ENCODE measurements at places on chromosomes 12 and 14.

DNA sequence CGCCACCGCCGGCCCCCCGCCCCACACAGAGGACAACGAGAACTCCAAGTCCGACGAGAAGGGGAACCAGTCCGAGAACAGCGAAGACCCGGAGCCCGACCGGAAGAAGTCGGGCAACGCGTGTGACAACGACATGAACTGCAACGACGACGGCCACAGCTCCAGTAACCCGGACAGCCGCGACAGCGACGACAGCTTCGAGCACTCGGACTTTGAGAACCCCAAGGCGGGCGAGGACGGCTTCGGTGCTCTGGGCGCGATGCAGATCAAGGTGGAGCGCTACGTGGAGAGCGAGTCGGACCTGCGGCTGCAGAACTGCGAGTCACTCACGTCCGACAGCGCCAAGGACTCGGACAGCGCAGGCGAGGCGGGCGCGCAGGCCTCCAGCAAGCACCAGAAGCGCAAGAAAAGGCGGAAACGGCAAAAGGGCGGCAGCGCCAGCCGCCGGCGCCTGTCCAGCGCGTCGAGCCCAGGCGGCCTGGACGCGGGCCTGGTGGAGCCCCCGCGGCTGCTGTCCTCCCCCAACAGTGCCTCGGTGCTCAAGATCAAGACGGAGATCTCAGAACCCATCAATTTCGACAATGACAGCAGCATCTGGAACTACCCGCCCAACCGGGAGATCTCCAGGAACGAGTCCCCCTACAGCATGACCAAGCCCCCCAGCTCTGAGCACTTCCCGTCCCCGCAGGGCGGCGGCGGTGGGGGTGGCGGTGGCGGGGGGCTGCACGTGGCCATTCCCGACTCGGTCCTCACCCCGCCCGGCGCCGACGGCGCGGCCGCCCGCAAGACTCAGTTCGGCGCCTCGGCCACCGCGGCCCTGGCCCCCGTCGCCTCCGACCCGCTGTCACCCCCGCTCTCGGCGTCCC lies 150.9 kb downstream of the EGLN3 start:
- DNase-seq: no peak

GRCh38 chr12:57033431-57033830 lies 16.5 kb downstream of the MYO1A start:
- no peak for DNase-seq

DNA sequence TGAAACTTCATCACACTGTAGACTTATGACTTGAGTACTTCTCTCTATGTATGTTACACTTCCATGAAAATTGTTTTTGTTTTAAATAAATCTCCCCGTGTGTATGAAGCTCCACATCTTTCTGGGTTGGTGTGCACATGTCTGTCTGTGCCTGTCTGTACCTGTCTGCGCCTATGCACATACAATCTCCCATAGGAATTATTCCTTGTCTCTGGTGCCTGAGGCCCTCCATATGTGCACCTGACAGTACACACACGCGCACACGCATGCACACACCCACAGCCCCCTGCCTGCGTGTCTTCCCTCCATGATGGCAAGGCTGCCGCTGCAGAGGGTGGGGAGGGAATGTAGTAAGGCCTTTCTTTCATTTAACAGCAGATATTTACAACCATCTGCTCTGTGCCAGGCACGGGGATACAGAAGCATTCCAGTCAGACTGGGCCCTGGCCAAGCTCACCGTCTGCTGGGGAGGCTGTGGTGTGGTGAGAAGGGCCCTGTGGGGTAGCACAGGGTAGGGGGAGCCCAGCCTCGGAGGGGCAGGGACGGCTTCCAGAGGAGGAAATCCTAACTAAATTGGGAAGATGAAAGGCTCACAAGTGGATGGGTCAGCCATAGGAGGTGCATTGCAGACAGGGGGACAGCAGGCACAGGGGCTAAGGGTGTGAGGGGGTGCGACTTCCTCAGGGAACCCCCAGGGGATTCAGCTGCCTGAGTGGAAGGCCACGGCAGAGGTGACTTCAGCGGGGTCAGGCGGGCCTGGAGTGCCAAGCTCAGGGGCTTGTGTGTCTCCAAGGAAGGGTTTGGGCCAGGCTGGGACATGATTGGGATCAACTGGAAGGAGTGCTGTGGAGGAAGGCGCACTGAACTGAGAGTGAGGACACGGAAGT lies 26.1 kb downstream of the KRT8 start:
- no peak for DNase-seq

DNA sequence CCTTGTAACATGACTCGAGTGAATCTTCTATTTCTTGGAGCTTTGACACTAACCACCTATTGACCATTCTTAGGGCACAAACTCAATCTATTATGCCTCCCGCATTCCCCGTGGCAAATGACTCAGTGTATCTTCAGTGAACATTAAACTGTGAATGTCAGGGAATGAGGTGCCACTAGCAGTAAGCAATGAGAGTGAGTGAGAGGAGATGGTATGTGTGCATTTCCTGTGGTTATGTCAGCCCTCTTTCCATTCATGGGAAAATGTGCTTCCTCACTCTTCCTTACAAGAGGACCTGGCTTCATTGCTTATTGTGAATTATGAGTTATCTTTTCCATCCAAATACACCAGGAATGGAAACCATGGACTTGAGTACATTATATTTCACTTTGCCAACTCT lies 229.2 kb downstream of the EMP1 start:
- DNase-seq: no peak

DNA sequence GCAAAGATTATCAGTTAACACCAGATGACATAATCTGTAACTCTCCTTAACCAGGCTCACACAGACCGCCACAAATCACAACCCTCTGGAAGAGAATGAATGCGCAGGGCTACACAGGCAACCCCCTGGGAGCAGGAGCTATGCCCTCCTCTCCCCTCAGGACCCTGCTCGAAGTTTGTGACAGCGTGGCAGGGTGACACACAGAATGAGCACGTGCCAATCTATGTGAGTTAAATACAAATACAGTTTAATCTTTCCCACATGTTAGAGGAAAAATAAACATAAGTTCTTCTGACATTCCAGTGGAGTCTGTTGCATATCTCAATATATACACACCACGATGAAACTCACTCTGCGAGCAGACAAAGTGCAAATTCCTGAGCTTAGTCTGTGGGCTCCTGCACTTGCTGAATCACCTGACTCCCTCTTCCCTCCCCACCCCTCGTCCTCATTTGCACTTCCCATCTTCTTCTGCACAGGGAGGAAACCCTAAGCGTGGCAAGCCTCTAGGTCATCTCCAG lies 37.6 kb downstream of the BCAT1 start:
- no peak for DNase-seq

- no peak for DNase-seq
Observed at GRCh38 chr14:59538936-59539335, 37.7 kb downstream of the CCDC175 start.

DNA sequence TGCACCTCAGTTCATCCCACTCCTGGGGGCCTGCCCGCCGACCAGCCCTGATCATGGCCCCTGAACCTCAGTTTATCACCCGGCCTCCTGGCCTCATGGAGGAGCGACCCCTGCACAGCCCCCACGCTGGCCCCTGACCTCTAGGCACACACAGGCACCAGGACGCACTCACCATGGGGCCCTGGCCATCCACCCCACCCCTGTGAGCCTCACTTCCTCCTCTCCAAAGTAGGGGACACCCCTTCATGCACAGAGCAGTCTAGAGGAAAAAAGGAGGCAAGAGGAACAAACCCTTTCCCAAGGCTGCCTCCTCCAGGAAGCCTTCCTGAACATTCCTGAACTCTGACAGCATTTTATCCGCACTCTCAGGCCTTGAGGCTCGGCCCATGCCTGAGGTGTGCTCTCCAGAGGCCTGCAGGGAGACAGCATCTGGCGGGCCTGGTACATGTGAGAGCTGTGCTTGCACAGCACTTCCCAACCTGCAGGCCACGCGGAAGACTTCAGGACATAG lies 39.4 kb downstream of the CCNK start:
- no peak for DNase-seq

DNA sequence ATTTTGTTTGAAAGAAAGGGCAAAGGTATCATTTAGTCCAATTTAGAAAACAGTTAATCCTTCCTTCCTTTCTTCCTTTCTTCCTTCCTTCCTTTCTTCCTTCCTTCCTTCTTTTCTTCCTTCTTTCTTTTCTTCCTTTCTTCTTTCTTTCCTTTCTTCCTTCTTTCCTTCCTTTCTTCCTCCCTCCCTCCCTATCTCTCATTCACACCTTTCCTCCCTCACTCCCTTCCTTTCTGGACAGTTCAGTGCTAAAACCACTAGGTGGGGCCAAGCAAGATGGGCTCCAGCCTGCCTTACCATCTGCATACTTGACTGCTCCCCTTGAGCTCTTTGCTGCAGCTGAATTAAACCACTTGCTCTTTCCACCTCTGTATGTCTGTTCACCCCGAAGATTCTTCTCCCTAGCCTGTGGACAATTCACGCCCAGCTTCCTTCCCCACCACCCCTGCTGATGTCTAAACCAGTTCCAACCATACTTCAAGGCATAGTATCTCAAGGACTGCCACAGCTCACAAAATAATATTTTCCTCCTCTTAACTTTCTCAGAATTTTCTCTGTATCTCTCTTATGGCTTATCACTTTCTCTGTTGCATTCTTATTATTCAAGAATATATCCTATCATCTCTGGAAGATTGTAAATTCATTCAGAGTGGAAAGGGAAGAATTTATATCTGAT lies 78.0 kb downstream of the DBX2 start:
- no peak for DNase-seq

- DNase-seq: no peak
Observed at GRCh38 chr14:89187501-89187900, 229.5 kb downstream of the FOXN3 start.

DNA sequence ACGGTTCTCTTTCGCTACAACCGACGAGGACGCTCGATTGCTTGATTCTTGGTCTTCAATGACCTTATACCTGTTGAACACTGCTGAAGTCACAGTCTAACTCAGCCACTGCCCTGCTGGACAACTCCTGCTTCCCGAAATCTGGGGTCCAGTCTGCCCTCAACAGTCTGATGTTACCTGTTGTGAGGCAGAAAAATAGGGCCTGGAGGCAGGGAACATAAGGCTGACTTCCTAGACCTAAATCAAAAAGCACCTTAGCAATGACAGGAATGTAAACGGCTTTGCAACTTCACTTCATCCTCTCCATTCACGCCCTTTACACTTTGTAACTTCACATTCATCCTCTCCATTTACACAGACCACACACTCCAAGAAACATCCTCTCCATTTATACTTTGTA lies 597 bp upstream of the GLTP start:
- no peak for DNase-seq

GRCh38 chr14:68018598-68018997 lies 199.0 kb downstream of the RAD51B start:
- no peak for DNase-seq

GRCh38 chr14:62030387-62030786 lies 268.2 kb downstream of the SNAPC1 start:
- DNase-seq: no peak

- DNase-seq: no peak
Observed at GRCh38 chr14:57364659-57365450, 25.5 kb upstream of the NAA30 start.

DNA sequence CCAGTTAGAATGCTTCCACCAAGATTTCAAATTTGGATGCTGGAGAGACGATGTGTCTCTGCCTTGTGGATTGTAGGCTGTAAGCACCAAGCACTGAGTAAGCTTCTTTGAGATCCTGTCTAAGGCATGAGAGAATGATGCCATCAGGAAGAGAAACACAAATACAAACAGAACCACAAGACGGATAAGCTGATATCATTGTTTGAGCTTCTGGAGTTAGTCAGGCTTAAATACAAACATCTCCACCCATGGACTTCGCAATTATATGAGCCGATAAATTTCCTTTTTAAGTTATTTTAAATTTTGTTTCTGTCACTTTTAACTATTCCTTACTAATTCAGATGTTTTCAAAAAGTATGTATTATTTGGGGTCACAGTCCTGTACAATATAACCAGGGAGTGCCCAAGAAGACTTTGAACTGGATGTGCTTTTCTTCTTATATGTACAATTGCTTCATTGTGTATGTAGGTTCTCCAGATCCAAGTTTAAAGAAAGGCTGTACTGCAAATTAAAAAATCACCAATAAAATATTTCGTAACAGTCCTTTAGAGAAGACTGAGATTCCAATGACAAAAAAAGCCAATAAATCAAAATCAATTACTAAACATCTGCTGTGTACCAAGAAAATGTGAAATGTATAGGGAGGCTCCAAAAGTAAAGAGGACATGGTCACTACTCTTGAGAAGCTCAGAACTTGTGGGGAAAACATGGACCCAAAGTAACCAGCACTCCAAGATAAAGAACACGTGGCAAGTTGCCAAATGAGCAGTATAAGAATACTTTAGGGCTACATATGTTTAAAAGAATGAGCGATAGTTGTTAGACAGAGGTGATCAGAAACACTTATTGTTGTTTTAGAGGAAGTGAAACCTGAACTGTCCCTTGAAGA lies 274.1 kb downstream of the ADAMTS20 start:
- no peak for DNase-seq

GRCh38 chr14:83975841-83976770 lies 1553.8 kb upstream of the FLRT2 start:
- DNase-seq: no peak

- no peak for DNase-seq
Observed at GRCh38 chr14:56085471-56085870, 32.7 kb upstream of the PELI2 start.

DNA sequence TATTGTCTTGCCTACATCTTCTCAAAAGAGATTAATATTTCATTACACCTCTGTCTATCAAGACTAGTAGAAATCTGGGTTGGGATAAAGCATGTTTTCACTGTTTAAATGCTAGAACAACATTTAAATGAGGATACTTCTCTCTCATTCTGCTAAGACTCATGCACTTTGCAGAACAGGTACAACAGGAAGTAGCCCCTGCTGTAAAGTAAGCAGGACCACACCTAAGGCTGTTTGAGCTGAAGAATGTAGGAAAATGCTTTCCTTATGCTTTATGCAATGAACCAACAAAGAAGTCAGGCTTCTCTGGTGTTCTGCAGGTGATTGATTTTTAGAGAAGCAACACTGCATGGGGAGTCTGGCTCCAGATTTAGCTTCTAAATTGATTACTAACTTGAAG lies 89.4 kb downstream of the PAX9 start:
- DNase-seq: no peak

DNA sequence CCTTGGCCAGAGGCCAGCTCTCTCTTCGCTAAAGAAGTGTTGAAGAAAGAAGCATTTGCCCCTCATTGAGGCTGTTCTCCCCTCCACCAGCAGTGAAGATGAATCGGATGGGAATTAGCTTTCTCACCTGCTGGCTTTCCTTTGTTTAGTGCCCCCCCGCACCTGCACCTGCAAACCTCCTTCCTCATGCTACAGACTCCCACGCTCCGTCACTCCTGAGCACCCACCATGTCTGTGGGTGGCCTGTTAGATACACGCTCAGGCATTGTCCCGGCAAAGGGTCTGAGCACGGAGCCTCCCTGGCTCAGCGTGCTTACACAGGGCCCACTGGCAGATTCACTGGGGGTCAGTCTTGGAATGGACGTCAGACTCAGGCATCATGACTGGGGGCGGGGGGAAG lies 121.6 kb downstream of the GLT1D1 start:
- DNase-seq: no peak

DNA sequence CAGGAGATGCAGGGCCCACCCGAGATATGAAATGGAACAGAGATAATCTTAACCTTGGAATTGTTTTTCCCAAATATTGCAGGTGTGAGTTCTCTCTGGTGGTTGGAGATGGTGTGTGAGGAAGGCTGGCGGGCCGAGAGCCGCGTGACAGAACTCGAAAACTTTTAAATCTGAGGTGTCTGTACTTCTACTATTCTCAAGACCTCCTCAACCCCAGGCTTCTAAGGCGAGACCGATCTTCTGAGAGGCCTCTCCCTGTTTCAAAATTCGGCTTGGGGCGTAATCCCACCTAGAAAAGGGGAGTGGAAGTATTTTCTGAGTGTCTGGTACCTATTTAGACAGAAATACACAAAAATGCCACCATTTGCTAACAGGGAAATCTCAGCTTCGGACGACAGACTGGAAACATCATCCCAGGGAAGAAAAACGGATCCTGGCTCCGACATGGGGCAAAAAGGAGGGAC lies 611 bp downstream of the SARNP start:
- no peak for DNase-seq

Data from CD4-positive, alpha-beta T cell treated with Interferon alpha-2 for 1 hour (primary cell).